Activated T-cell treated with anti-CD3 and anti-CD28 coated beads for 1 hour (primary cell): ENCODE measurements at places on chromosomes 1 and 21.
A peak's percentile ranks its signal among the peaks of the same experiment; 100 is the strongest.

DNA sequence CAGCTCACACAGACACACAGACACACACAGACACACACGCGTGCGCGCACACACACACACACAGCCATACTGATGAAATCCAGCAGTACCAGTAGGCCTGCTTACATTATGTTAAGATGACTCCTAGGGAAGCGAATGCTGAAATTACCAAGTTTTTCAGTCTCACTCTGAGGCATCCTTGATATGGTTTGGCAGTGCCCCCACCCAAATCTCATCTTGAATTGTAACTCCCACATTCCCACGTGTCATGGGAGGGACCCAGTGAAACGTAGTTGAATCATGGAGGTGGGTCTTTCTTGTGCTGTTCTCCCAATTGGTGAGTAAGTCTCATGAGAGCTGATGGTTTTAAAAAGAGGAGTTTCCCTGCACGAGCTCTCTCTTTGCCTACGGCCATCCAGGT is 64.1 kb downstream of the TIAM1 start:
- no peak for DNase-seq

DNA sequence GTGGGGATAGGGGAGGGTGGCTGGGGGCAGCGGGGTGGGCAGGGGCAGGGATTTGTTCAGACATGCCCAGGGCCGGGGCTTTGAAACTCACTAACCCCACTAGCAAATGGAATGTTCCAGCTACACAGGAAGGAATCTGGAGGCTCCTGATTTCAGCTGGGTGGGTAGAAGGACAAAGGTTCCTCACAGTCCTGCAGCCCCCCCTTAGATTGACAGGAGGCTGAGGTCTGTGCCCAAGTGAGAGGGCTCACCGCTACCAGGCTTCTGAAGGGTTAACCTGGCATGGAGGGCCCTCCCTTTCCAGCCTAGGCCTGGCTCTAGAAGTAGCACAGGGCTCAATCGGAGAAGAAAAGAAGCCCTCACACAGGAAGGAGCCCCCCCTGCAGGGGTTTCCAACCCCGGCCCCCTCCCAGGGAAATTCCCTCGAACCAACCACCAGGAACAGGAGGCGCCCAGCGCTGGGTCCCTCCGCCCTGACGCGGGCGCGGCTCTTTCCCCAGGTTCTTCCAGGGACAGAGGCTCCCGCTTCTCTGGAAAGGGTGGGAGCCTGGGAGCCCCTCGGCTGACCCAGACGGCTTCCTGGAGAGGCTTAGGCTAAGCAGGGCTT is 3.3 kb downstream of the EPHA2 start:
- no peak for DNase-seq

DNA sequence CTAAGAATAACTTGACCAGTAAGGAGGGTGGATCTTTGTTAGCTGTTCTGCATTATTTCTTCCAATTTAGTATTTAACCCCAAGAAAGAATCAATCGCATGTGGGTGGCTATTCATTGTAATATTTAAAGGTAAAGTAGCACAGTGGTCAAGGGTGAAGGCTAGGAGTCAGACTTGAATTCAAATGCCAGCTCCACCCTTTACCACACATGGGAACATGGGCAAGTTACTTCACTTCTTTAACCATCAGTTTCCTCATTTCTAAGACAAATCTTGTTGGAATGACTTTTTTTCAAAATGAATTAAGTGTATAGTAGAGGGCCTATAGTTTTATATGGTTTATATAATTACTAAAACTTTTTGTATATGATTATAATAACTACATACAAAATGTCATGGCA is 71.3 kb upstream of the S1PR1 start:
- no peak for DNase-seq

DNA sequence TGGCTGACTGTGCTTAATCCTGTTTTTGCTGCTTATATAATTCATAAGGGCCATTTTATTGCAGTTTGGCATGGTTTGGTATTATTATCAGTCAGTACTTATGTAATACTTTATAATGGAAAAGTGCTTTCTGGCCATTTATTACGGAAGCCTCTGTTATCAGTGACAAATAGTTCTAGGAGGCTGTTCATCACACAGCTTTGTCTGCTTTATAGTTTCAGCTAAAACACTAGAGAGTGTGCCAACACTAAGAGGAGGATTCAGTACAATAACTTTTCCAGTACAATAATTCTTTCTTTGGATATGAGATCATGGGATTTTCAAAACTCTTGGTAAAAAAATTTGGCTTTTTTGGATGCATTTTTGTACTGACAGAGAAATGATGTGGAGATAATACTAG is 102.9 kb upstream of the PTGFR start:
- no peak for DNase-seq

GRCh38 chr1:25875154-25875855 is at the start of gene PAQR7:
TSS of gene PAQR7 (minus strand) at chr1:25875708. CDS start at chr1:25863839, 11,869 bp downstream.
- peak; percentile 39 for DNase-seq

DNA sequence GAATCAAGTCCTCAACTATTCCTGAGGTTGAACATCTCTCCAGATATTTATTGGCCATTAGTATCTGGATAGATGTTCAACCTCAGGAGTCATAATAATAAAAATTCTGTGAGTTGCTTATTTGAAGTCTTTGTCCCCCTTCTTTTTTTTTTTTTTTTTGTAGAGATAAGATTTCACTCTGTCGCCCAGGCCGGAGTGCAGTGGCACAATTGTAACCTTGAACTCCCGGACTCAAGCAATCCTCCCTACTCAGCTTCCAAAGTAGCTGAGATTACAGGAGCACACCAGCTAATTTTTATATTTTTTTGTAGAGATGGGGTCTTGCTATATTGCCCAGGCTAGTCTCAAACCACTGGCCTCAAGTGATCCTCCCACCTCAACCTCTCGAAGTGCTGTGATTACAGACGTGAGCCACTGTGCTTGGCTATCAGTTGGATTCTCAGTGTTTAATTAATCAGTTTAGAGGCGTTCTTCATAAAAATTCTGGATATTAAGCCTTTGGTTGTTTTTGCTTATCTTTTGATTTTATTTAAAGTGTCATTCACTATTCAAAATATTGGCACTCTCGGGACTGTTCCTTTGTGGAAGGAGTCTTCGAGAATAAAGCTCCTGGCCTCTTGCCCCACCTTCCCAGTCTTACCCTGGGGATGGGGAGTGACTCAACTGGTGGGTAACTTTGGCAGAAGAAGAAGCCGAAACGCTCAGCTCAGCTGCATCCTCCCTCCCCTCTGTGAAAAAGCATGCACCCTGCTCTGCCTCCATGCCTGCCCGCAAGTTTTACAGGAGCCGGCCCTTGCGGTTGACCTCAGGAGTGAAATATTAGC is 11.2 kb upstream of the HYI start:
- DNase-seq: no peak

- DNase-seq: no peak
Observed at GRCh38 chr1:48784301-48784700, 7.6 kb upstream of the BEND5 start.

GRCh38 chr1:34721241-34721640 is 33.6 kb upstream of the GJB5 start:
- DNase-seq: no peak

GRCh38 chr1:47578721-47579419 is 141.0 kb downstream of the FOXD2 start:
- no peak for DNase-seq

DNA sequence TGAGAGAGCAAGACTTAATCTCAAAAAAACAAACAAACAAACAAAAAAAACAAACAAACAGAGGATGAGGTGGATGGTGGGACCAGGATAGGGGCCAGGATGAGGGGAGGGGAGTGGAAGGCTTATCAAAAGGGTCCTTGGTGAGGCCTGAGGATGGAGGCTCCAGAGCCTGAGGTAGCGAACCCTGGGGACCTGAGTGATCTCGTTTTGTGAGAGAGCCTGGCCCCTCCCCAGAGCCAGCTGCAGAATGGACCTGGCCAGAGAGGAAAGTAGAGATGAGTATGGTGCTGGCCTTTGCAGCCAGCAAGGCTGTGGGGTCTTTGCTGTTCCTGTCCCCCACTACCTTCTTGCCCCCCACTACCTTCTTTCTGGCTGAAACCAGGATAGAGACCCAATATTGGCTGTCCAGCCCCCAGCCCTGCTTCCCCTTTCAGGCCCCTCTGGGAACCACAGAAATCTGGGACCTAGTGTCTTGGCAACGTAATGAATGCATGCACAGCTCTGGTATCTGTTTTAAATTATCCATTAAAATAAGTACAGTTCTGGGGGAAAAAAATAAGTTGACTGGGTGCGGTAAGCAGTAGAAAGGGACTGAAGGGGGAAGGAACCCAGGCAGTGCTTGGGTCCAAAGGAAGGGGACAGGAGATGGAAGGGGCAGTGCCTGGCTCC is 1.1 kb upstream of the LMNA start:
- no peak for DNase-seq

- no peak for DNase-seq
Observed at GRCh38 chr1:235060607-235061470, 67.8 kb downstream of the TOMM20 start.

- no peak for DNase-seq
Observed at GRCh38 chr1:8374812-8375211, 56.9 kb downstream of the SLC45A1 start.

GRCh38 chr1:119364640-119365039 is 3.9 kb upstream of the HAO2 start:
- no peak for DNase-seq

DNA sequence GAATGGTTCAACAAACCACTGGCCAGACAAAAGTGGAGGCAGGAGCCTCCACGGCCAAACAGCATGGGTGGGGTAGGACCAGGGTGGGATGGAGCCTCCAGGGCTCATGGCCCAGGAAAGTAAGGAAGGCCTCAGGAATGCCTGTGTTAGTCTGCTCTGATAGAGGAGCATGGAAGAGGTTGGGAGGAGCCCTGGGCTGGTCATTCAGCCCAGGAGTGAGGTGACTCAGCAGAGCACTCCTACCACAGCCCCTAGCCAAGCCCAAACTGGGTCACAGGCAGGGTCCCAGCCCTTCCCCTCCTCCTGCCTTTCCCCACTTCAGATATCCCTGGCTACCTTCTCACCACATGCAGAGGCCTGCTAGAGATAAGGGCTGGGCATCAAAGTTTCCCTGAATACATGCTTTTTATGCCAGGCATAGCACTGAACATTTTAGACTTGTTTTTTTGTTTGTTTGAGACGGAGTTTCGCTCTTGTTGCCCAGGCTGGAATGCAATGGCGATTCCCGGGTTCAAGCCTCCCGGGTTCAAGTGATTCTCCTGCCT is 3.1 kb upstream of the SHISA4 start:
- no peak for DNase-seq

- DNase-seq: no peak
Observed at GRCh38 chr1:53122961-53123413, 19.5 kb downstream of the SLC1A7 start.

GRCh38 chr1:166471359-166471758 is 304.6 kb upstream of the FAM78B start:
- DNase-seq: no peak

- no peak for DNase-seq
Observed at GRCh38 chr1:88472714-88473113, 211.4 kb upstream of the PKN2 start.

- DNase-seq: no peak
Observed at GRCh38 chr1:6303397-6304012, 42.6 kb upstream of the GPR153 start.

GRCh38 chr1:208273386-208274017 is 29.3 kb upstream of the PLXNA2 start:
- no peak for DNase-seq

GRCh38 chr1:89350298-89350697 is 13.6 kb upstream of the GBP6 start:
- no peak for DNase-seq

DNA sequence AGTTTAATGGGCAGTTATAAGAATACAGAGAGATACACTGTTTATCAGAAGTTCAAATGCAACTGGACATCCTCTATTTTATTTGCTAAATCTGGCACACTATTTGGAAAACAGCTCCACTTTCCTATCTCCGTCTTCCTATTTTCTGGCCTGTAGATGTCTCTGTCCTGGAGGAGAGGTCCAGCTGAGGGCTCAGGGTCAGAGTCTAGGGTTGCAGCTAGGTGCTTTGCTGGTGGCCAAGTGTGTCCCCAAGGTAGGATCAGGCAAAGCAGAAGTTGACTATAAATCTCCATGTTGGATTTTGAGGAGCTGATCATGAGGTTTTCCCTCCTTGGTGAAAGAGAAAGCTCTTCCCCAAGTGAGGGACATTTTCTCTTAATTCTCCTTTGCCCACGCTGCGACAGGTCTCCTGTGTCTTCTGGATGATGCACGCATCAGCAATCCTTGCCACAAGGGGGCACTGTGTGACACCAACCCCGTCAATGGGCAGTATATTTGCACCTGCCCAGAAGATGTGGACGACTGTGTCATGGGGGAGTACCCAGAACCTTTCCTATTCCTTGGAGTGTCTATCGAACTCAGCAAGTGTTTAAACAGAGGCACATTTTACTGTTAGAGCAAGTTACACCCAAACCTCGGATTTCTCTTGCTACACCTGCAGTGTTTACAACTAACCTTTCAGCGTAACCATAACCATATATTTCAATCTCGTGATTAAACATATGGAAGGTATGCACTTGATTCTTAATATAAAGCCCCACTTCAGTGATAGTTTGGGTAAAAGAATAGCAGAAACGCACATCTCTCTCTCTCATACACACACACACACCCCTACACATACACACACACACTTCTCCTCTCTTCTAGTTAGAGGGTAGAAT is 10.2 kb downstream of the ADAM30 start:
- DNase-seq: peak; percentile 35

GRCh38 chr1:28301368-28302174 is 27.3 kb upstream of the MED18 start:
- DNase-seq: no peak

GRCh38 chr1:244792188-244792850 is 43.1 kb upstream of the COX20 start:
- no peak for DNase-seq

GRCh38 chr21:44911384-44912157 is 9.1 kb downstream of the ITGB2 start:
- DNase-seq: peak; percentile 56

GRCh38 chr1:147700042-147701006 is 30.0 kb upstream of the ACP6 start:
- peak; percentile 28 for DNase-seq

GRCh38 chr21:25350056-25350455 is 257.2 kb downstream of the MRPL39 start:
- no peak for DNase-seq

DNA sequence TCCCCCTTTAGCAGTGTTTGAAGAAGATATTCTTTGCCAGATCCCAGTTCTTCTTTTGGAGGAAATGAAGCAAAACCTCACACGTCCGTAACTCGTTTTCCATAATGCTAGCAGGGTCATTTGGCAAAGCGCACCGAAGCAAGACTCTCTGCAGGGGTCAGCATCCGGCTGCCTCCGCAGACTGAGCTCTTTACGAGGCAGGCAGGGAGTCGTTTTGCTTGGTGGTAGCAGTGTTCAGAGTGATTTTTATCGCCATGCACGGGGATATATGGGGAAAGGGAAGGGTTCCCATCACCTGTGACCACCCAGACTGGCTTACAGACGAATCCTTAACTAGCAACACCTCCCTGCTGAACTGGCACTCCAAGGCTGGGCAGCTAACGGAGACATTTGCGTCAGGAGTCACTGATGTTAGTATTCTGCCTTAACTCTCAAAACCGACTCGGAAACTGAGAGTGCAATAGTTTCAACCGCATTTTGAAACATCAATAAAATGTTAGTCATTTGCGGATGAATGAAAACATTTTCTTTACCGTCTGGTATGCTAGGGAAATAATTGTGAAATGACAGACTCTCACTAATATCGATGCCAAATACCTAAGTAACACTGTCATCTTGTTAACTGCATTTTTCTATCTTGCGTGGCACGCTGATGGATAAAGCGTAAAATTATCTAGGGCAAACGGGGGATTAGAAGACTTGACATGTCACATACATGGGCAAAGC is 2.2 kb upstream of the NEGR1 start:
- no peak for DNase-seq

GRCh38 chr1:54574158-54574778 is 26.2 kb downstream of the ACOT11 start:
- no peak for DNase-seq

- no peak for DNase-seq
Observed at GRCh38 chr1:227242811-227243682, 75.2 kb downstream of the CDC42BPA start.
